Fibroblast of the aortic adventitia (primary cell): ENCODE measurements at places on chromosomes 16 and 17.

GRCh38 chr16:56936950-56937349 lies 5.0 kb downstream of the HERPUD1 start:
- DNase-seq = peak; percentile 35

DNA sequence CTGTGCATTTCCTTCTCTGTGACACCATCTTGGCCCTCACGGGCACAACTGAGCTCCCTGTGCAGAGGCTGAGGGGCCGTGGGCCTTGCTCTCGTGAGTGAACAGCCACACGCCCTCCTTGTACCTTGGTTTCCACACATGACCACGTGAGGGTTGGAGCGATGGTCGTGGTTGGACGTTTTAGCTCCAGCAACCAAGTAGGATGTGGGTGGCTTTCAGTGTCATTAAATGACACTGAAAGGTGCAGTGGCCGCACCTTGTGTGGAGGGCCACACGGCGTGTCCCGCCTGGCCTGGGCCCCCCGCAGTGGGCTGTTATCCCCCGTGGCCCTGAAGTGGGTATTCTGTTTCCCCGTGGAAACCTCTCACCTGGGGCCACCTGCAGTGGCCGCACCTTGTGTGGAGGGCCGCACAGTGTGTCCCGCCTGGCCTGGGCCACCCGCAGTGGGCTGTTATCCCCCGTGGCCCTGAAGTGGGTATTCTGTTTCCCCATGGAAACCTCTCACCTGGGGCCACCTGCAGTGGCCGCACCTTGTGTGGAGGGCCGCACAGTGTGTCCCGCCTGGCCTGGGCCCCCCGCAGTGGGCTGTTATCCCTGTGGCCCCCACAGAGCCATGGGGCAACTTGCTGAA lies 28.2 kb downstream of the ACSF3 start:
- no peak for DNase-seq

GRCh38 chr16:1150511-1150982 lies 2.4 kb upstream of the CACNA1H start:
- DNase-seq = peak; percentile 9

DNA sequence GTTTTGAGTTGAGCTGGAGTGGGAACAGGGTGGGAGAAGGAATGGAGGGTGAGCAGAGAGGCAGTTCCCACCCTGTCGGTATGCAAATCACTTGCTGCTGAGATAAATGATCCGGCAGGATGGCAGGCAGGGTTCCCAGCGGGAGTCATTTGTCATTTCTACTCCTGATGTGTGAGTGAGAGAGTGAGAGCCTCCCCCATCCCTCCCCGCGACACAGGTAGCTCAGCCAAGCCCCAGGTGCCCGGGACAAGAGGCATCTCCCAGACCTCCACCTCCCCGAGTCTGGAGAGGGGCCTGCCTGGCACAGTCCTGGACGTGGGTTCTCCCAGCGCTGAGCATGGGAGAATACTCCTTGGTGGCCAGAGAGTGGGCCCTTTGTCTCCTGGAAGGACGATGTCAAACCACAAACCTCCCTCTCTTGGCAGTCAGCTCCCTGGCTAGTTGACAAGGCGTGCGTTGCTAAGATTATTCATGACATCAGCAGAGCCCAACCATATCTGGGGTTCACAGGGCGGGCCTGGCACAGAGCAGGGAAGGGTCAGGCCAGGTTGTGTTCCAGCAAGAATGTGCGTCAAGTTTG lies 33.7 kb upstream of the TNRC6C start:
- peak; percentile 94 for DNase-seq

DNA sequence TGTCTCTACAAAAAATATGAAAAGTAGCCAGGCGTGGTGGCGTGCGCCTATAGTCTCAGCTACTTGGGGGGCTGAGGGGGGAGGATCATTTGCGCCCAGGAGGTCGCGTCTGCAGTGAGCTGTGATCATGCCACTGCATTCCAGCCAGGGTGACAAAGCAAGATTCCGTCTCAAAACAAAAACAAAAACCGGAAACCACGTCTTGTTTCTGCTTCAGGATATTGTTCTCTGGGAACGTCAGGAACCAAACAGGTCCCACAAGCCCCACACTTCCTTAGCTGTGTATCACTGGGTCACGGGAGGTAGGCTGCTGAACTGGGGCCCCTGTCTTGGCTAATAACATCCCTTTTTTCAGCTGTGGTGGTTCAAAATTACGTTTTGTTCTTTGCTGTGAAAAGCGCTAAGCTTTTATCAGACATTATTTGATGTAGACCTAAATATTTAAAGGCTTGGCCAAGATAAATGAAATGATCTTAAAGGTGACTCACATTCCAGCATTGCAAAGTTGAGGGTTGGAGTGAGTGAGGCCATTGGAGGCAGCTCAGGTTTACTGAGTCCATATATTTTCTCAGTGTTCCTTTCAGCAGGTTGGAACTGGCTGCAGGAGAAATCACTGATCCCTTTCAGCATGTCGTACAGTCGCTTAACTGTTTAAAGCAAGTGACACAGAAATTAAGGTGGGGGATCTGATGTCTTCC lies 16.4 kb upstream of the SEC14L1 start:
- peak; percentile 69 for DNase-seq

- DNase-seq = no peak
These were observed 10.7 kb upstream of the CBX4 start for GRCh38 chr17:79849953-79850352.

DNA sequence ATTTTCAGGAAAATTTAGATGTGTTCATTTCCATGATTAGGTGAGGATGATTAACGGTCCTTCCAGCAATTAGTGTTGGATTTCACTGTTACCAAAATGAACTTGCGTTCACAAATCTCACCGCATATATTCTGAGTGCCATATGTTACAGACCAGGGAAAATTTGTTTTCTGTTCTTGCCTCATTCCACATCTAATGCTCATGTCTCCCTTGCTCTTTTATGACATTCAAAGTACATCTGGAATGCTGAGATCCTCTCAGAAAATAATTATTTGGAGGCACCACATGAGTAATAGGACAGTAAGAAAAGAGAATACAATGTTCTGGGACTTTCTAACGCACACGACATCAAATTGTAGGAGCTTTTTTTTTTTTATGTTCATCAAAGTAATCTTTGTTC lies 406.5 kb downstream of the SHISA9 start:
- DNase-seq = no peak

DNA sequence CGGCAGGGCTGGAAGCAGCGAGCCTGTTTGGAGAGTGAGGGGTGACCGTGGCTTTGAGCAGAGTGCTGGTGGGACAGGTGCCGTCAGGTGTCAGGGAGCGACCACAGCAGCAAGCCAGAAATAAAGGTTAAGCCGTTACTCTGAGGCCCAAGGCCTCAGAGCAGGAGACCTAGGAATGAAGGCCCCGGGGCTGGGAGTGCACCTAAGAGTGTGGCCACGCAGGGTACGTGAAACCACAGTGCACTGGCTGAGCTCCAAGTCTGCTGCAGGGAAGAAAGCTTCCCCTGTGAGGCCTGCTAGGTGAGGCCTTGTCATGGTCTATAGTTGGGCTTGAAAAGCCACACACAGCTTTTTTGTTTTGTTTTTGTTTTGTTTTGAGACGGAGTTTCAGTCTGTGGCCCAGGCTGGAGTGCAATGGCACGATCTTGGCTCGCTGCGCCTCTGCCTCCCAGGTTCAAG lies 8.7 kb downstream of the CLUAP1 start:
- no peak for DNase-seq

GRCh38 chr17:16407911-16408588 lies 7.3 kb upstream of the TRPV2 start:
- peak; percentile 62 for DNase-seq
